ENCODE measurements at places on chromosomes 6 and 20.

DNA sequence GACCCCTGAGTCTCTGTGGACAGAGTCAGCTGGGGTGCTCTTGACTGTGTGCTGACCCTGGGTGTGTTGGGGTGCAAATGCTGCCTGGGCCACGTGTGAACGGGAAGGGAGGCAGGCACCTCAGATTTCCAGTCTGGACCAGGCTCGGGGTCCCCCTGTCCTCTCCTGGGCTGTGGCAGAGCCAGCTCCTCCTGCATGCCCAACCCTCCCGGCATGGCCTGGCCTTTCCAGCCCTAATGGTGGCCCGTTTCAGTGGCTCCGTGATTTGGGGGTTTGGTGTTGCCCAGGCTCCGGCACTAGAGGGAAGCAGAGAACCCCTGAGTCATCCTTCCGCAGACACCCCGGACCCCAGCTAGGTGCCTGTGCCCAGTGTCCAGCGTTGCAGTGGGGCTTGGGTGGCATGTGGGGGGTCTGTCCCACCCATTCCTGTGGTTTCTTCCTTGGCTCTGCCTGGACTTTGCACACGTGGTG is 9.1 kb downstream of the RBM38 start:
- no peak for DNase-seq

GRCh38 chr6:3501826-3502500 is 45.1 kb upstream of the SLC22A23 start:
- DNase-seq: no peak

DNA sequence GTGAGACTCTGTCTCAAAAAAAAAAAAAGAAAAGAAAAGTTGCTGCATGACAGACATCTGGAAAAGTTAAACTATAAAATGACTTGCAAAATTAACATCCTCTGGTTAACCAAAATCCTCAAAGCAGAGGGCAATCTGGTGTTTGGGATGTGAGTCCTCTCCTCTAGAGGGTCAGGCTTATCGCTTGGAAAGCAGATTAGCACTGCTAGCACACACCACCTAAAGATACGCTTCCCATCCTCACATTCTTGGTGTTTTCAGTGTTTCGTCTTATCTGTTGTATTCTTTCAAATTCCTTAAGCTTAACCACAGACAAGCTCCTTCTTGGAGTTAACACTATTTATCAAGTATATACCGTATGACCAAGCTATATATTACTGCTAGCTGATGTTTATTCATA is 198.0 kb downstream of the SOX4 start:
- no peak for DNase-seq

DNA sequence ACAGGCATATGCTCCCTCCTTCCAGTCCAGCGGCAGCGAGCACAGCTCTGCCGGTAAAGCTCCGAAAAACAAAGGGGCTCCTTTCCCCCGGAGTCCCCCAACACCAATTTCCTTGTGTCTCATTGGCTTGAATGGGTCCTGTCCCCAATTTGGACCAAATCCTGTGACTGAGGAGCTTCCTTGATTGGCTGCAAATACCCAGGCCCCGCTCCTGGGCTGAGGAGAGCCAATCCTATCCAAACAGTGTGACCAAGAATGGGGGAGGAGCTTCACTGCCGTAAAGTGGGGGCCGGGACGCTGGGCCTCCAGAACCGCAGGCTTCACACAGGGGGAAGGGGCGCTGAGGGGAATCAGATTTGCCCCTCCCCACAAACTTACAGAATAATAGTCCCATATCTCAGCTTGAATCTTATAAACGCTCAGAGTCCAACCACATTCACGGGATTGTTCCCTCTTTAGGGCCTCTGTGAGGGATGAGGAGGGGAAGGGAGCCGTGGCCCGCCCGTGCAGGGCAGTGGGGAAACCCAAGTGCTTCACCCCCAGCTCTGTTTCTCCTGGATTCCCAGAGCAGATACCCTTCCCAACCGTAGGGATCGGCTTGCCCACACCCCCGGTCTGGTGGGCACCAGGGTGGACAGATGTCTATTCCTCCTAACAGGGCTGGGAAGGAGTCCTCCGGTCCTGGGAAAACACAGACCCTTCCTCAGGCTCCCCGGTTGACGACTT is 141.0 kb upstream of the MLN start:
- DNase-seq: no peak
